ENCODE measurements at places on chromosomes 13 and 19.

DNA sequence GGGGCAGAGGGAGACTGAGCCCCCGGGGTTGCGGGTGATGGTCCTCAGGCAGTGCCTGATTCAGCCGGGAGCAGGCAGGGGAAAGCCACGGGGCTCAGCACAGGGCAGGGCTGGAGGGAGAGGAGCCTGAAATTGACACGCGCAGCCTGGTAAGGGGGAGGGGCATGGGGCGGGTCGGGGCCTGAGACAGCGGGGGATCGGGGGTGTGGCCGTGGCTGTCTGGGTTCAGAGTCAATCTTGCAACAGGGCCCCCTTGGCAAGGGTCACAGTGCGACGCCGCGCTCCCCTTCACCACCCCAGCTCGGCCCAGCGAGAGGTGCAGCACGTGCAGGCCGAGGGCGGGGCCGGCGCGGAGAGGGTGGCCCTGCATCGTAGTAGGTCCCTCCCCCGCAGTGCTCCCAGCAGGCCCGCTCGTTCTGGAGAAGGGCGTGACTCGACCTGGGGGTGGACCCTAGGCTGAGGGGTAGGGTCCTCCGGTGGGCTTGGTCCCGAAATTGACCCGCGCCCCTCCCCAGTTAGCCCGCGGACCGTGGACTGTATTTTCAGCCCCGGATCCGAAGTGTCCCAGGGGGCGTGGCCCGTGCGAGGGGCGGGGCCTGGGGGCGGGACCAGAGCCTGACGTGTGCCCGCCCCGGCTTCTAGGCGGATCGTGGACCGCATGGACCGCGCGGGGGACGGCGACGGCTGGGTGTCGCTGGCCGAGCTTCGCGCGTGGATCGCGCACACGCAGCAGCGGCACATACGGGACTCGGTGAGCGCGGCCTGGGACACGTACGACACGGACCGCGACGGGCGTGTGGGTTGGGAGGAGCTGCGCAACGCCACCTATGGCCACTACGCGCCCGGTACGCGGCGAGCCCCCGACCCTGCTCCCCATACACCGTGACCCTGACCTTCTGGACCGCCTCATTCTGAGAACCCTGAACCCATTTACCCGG lies 6.0 kb downstream of the RCN3 start:
- DNase-seq = peak; percentile 56

GRCh38 chr19:36528921-36529518 lies 949 bp upstream of the ZNF260 start:
- DNase-seq = peak; percentile 2

- DNase-seq = no peak
Measured at GRCh38 chr13:93776936-93777335, 550.3 kb downstream of the GPC6 start.

GRCh38 chr19:17926044-17926443 lies 6.8 kb upstream of the CCDC124 start:
- no peak for DNase-seq

DNA sequence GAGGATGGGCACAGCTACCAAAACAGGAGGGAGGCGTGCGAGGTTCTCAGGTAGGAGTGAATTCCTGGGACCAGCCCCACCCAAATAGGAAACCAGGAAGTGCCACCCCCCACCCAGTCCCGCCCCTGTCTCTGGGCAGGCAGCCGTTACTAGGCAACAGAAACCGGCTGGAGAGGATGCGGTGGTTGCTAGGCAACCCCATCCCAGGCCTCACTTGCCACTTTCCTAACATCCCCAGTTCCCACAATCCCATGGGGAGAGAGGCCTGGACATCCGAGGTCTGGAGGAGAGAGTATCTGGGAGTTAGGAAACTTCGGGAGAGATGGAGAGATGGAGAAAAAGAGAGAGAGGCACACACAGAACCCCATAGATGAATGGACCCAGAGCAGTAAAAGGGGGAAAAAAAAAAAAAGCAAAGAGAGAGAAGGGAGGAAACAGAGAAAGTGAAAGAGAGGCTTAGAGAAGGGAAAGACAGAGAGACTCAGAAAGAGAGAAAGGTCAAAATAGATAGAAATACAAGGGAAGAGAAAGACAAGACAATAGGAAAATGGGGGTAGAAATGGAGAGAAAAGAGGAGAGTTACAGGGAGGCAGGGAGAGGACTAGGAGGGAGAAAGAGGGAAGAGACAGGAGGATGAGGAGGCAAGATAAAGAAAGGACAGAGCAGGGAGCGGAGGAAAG lies 3.8 kb downstream of the GRIK5 start:
- DNase-seq = no peak

GRCh38 chr13:23180711-23181110 lies at the start of gene SGCG:
TSS of gene SGCG (plus strand) at chr13:23180979. CDS start at chr13:23203695, 22,716 bp downstream.
- DNase-seq = no peak

GRCh38 chr13:100460266-100460665 lies 128.3 kb downstream of the GGACT start:
- no peak for DNase-seq
